ENCODE measurements at places on chromosomes 13 and 19.

DNA sequence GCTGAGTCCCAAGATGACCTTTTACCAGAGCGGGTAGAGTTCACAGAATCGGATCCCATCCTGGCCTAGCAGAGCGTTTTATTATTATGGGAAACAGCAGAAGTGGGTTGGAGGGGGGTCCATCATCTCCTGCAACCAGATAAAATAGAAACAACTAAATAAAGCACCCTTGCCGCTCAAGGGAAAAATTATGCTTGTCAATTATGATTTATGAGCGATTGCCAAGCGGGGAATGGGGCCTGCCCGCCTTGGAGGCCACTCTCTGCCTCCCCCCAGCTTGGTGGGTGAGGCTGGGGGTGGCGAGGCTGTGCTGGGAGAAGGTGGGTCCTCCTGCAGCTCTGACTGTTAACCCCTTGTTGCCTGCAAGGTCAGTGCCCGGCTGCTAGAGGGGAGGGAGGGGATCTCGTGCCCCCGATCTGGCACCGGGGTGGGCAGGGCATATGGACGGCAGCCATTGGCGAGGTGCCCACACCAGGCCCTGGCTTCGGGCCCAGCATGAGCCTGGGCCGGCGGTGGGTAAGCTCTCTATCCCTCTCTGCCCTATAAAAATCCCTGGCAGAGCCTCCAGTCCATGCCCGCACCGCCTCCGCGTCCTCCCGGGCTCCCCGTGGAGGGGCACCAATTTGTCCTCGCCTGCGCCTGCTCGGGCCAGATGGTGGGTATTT lies 129.1 kb downstream of the URI1 start:
- no peak for DNase-seq

GRCh38 chr13:54660277-54660676 lies 1631.7 kb downstream of the OLFM4 start:
- DNase-seq = no peak

DNA sequence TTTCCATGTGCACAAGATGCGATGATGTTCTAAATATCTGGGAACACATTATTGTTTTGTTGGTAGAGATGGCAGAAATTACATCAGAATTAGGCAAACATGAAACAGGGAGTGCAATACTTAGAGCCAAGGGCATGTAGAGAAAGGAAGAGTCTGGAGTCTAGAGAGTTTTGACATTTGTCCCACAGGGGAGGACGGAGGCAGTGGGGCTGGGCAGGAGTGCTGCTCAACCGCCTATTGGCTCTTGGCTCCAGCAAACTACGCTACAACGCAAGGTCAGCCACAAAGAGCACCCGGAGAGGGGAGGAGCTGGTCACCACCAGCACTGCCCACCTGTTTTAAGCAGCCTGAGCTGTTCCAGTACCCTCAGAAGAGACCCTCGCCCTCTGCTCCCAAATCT lies 108.3 kb downstream of the ABCC4 start:
- no peak for DNase-seq

DNA sequence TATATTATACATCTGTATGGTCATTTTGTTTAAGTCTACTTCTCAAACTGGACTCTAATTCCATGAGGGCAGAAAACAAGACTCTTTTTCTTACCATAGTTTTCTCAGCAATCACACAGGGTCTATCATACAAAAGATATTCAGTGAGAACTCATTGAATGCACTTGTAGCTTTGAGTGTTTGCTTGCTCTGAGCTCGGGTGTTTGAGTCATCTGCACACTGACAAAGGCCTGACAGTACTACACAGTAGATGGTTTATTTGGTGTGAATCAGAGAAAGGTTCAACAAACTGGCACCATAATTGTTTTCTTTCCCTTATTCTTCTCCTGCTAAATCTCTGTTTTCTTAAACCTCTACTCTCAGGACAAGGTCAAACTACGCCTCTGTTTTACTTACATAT lies 586.4 kb downstream of the LMO7 start:
- no peak for DNase-seq

All from stimulated activated CD4-positive, alpha-beta T cell treated with anti-CD3 and anti-CD28 coated beads, Interleukin-4, amount 100 ng/mL, for 1 hour (primary cell).